Stimulated activated CD4-positive, alpha-beta T cell treated with anti-CD3 and anti-CD28 coated beads, TNF-alpha, amount 100 ng/mL, for 48 hours (primary cell): ENCODE measurements at places on chromosomes 7 and 10.

GRCh38 chr7:128881458-128882125 lies 18.9 kb downstream of the ATP6V1F start:
- DNase-seq: no peak

DNA sequence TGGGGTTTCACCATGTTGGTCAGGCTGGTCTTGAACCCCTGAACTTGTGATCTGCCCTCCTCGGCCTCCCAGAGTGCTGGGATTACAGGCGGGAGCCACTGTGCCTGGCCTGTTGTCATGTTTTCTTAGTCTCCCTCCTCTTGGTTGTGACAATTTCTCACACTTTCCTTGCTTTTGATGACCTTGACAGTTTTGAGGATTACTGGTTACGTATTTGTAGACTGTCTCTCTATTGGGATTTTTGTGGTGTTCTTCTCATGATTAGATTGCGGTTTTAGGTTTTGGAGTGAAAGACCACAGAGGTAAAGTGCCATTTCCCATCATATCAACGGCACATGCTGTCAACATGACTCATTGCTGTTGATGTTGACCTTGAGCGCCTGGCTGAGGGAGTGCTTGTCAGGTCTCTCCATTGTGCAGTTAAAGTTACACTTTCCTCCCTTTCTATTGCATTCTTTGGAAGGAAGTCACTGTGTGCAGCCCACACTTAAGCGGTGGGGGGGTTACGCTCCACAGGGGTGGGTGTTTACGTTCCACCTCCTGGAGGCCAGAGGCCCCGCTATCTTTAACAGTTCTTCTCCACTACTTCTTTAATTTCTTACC lies 10.8 kb downstream of the NEURL1 start:
- peak; percentile 29 for DNase-seq

- no peak for DNase-seq
Observed at GRCh38 chr10:17415046-17415658, 39.2 kb downstream of the ST8SIA6 start.

- DNase-seq: no peak
Observed at GRCh38 chr7:21041666-21042065, 255.0 kb upstream of the SP8 start.
